Activated T-cell treated with anti-CD3 and anti-CD28 coated beads for 4 hours (primary cell): ENCODE measurements at places on chromosomes 1 and 21.
A peak's percentile ranks its signal among the peaks of the same experiment; 100 is the strongest.

- no peak for DNase-seq
Measured at GRCh38 chr1:160748181-160748877, 9.3 kb downstream of the SLAMF7 start.

DNA sequence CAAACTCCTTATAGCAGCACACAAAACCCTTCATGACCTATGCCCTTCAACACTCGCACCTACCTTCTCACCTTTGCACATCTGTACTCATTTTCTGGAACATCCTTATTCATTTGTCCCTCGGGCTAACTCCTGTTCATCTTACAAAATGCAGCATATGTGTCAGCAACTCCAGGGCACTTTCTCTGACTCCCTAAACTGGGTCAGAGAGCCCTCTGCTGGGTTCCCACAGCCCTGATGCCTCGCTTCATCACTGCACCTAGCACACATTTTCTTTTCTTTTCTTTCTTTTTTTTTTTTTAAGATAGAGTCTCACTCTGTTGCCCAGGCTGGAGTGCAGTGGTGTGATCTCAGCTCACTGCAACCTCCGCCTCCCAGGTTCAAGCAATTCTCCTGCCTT lies 54.0 kb downstream of the RAB3B start:
- DNase-seq: no peak

GRCh38 chr1:87120779-87121178 lies 206.3 kb downstream of the HS2ST1 start:
- DNase-seq: no peak

GRCh38 chr21:46173573-46173972 lies 10.7 kb downstream of the SPATC1L start:
- no peak for DNase-seq

- no peak for DNase-seq
Measured at GRCh38 chr1:183435497-183435896, 17.3 kb upstream of the NMNAT2 start.

DNA sequence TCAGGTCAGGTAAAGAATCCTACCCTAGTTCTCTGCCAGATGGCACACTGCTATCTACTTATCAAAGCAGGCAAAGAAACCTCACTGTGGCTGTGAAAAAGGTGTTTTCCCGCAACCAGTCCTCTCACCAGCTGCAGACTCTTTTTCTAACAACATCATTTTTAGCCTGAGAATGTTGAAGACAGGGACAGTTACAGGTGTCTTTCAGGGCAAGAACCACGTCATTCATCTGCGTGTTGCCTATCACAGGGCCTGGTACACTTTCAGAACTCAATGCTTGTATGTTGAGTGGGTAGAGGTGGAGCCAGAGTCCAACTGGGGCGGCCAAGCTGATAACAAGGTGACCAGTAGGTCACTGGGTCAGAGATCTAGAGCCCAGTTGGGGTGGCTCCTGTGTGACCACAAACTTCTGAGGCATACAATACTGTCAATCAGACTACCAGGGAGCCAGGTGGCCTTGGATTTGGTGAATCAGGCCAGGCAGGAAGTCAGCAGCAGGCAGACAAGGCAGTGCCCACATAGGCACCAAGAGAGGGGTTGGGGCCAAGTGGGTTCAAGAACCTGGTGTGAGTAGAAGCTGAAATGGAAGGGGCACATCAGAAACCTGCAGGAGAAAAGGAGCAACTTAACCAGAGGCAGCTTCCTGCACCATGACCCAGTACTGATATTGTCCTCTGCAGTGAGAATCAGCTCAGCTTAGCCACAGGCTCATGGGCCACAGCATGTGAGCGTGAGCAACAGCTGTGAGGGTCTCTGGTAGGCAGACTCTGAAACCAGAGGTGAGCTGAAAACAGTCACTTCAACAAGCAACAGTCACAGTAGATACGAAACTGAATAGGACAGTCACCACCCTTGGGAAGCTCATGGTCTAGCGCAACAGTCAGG lies 123.6 kb downstream of the DTL start:
- DNase-seq: no peak

GRCh38 chr1:186770421-186770820 lies 58.3 kb upstream of the PLA2G4A start:
- DNase-seq: no peak

DNA sequence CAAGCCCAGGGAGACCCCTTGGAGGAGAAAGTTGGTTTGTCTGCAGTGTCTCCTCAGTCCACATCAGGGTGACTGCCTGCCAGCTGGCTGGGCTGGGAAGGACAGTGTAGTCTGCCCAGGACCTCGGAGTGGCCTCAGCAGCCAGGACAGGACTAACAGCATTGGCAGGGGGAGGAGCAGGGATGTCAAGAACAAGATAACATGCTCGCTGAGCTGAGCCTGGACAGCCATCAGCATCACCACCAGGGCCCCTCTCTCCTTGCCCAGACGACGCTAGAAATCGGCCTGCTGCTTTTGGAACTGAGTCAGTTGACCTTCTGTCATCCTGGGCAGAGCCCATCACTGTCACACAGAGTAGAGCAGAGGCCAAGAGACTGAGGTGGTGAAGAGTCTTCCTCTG lies 83.6 kb upstream of the CNTN2 start:
- no peak for DNase-seq

- DNase-seq: no peak
Measured at GRCh38 chr1:218171302-218171893, 113.7 kb upstream of the RRP15 start.

DNA sequence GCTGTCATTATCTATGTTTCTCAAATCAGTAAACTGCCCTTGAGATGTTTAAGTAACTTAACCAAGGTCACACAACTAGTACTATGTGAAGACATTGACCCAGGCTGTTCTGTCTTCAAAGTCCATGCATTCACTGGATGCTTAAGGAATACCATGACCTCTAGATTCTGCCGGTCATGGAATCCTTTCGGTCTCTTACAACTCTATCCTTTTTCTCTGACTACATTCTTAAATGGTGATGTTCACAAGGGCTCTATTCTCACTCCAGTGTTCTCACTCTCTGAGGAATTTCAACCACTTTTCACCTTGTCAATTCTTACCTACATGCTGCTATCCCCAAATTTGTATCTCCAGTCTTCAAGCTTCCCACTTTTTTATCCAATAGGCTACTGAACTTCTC lies 15.2 kb downstream of the CRYZ start:
- no peak for DNase-seq

- no peak for DNase-seq
Measured at GRCh38 chr1:8985915-8986813, 40.1 kb downstream of the SLC2A7 start.

- no peak for DNase-seq
Measured at GRCh38 chr1:27795601-27796000, 22.6 kb downstream of the STX12 start.

DNA sequence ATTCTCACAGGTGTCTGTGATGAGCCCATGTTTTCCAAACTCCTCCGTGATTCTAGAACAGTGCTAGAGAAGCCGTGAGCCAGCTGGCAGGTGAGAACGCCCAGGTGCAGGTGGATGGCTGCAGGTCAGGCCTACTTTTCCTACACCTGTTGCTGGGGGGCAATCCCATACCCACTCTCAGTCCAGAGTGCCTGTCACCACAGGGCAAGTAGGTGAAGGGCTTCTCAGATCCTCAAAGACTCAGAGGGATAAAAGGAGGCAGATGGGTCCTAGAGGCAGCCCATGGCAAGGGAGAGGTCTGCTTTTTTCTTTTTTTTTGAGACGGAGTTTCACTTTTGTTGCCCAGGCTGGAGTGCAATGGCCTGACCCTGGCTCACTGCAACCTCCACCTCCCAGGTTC lies 50.7 kb upstream of the H6PD start:
- DNase-seq: no peak

DNA sequence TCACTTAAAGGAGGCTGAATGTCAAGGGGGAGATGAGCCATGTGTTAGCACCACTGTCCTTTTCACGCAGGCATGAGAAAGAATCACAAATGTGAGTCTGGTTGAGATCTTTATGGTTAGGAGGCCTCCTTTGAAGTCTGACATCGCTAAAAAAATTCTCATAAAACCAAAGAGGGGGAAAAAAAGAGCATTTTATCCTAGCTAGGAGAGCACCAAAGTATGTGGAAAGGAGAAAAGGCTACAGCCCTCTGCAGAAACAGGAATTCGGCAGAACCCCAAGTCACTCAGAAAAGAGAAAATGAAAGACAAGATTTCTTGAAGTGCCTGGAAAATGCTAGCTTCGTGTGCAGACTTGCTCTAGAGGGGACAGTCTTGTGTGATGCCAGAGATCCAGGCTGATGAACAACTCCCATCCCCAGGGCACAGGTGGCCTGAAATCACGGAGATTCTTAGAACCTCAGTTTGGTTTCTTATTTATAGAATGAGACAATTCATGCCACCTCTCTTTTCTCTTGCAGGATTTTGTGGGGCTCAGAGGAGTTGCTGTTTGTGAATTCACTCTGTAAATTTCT lies 61.5 kb downstream of the RUNX1 start:
- no peak for DNase-seq

- DNase-seq: no peak
Measured at GRCh38 chr1:230299191-230300006, 126.7 kb downstream of the PGBD5 start.

DNA sequence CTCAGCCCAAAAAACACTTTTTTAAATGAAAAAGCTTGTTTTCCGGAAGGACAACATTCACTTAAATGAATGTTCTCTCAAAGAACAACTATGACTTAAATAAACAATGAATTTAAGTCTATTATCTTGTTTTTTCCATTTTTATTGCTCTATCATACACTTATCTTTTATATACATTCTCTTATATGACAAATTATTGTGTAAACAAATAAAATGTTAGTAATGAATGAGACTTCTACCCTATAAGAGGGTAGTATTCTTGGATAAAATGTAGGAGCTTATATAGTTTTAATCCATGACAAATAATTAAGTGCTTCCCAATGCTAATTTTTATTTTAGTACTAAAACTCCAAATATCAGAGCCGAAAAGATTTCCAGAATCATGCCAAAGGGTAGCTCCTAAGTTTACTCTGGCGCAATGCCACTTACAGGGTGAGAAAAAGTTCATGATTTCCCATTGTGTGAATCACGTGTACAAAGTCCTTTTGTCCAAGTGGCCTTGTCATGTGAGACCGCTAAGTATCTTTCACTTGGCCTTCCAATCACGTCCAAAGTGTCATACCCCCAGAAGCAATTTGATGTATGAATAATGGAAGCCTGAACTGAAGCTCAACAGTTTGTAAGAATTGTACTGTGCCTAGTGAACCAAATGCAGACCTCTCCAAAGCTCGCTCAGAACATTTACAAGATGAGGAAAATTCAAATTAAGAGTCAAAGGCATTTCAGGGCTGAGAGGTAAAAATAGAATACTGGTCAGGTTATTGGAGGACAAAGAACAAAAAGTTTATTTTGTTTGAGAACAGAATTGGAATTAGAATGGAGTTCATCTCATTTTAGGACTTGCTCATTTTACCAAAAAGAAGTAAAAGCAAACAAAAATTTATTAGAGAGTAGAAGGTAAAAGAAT lies 56.6 kb upstream of the C1orf21 start:
- DNase-seq: no peak

DNA sequence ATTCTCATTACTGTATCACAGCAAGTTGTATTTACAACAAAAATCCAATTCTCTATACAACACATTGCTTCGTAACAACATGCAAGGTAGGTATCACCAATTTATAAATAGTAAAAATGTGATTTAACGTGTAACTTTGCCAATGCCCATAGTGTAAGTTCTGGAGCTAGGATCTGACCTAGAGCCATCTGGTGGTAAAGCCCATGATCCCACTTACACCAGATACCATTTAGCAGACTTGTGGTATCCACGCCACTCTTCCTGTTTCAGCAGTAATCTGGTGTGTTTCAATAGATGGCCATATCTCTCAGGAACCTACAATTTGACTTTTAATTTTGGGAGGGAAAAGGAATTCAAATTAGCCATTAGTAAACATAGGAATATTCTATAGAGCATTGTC lies 10.2 kb downstream of the SETSIP start:
- DNase-seq: no peak

GRCh38 chr1:18529714-18530113 lies 49.0 kb downstream of the KLHDC7A start:
- DNase-seq: no peak

- no peak for DNase-seq
Measured at GRCh38 chr1:222223010-222223409, 324.9 kb downstream of the HHIPL2 start.

DNA sequence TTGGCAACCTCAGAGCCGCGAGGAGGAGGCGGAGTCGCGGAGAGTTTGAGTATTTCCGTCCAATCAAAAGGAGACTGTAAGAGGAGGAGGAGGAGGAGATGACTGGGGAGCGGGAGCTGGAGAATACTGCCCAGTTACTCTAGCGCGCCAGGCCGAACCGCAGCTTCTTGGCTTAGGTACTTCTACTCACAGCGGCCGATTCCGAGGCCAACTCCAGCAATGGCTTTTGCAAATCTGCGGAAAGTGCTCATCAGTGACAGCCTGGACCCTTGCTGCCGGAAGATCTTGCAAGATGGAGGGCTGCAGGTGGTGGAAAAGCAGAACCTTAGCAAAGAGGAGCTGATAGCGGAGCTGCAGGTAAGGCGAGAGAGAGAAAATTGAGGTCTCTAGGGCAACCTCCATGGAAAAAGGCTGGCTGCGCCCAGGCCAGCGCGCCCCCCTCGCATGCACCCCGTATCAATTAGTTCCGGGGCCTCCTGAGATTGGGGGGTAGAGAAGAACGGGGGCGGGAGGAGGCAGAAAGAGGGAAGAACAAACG lies at the start of gene PHGDH:
Gene PHGDH (plus strand): TSS at position 131 of the 538 bp plus-strand sequence. CDS start 89 bp downstream, at position 220.
- peak; percentile 12 for DNase-seq

DNA sequence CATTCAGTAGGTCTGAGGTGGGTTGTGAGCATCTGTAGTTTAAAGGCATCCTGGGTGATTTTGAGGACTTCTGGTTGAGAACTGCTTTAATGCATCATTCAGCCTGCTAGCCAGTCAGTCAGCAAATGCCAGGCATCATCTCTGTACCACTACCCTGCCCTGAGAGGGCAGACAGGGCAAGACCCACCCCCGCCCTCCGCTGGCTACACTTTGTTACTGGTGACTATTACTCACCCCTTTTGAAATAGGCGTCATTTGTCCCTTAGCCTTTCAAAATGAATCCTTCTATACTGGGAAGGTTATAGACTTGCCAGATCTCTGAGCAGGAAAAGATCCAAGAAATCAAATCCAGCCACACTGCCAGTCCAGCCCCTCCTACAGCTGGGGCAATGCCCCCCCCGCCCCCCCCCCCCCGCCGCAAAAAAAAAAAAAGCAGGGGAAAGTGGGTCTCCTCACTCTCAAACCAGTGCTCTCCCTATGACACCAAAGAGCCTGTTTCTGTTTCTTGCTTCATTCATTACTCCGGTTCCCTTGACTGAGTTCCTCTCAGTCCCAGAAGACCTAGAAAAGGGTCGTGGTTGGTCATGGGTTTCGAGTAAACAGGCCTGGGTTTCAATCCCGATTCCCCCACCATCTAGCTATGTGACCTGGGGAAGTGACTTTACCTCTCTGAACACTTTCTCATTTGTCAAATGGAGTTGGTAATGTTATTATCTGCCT lies 4.4 kb downstream of the SELENON start:
- DNase-seq: no peak

GRCh38 chr1:222889440-222889839 lies 74.6 kb downstream of the DISP1 start:
- no peak for DNase-seq

GRCh38 chr1:54591127-54591756 lies 32.1 kb downstream of the FAM151A start:
- no peak for DNase-seq

GRCh38 chr21:39018730-39019129 lies 164.5 kb downstream of the PSMG1 start:
- no peak for DNase-seq

GRCh38 chr1:24457866-24458265 lies 42.3 kb downstream of the NIPAL3 start:
- DNase-seq: no peak

GRCh38 chr1:119686661-119687060 lies 25.1 kb upstream of the PHGDH start:
- DNase-seq: no peak

GRCh38 chr1:49408346-49408745 lies 615.4 kb downstream of the AGBL4 start:
- no peak for DNase-seq
